ENCODE measurements at places on chromosomes 3 and 15.

GRCh38 chr3:62413687-62414086 lies 40.3 kb upstream of the FEZF2 start:
- DNase-seq: no peak

DNA sequence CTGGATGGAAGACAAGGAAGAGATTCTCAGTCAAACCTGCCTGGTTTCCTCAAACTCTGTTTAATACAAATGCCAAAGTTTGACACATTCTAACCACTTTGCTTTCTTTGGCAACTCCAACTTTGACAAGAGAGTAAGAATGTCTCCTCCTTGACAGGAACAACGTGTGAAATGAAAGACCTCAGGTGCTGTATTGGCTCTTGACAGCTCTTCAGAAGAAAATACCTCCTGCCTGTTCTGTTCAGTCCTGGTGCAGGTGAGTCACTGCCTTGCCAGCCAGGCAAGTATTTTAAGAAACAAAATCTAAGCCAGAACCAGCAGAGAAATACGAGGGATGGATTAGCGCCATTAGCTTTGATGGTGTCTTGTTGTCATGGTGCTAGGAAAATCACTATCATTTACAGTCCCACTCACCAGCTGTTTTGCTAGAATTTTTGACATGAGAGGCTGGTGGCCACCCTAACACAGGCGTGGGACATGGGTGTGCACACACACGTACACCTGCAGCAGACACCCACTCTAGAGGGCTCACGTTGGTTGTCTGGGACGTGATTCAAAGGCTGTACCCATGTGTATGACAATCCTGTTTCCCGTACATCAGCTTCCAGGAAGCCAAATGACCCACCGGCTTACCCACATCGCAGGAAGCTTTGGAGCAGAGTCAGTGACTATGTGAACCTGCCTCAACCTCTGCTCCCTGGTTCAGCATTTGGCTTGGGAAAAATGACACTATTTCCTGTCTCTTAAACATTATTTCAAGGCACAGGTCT lies 60.4 kb downstream of the CCNL1 start:
- no peak for DNase-seq

GRCh38 chr3:194274424-194275085 lies 76.6 kb downstream of the CPN2 start:
- DNase-seq: no peak

GRCh38 chr15:56963126-56963525 lies 44.7 kb downstream of the TCF12 start:
- DNase-seq: no peak

GRCh38 chr15:43127752-43128151 lies 5.6 kb upstream of the TMEM62 start:
- DNase-seq: no peak

GRCh38 chr3:49343163-49343562 lies 3.3 kb upstream of the USP4 start:
- DNase-seq: no peak

DNA sequence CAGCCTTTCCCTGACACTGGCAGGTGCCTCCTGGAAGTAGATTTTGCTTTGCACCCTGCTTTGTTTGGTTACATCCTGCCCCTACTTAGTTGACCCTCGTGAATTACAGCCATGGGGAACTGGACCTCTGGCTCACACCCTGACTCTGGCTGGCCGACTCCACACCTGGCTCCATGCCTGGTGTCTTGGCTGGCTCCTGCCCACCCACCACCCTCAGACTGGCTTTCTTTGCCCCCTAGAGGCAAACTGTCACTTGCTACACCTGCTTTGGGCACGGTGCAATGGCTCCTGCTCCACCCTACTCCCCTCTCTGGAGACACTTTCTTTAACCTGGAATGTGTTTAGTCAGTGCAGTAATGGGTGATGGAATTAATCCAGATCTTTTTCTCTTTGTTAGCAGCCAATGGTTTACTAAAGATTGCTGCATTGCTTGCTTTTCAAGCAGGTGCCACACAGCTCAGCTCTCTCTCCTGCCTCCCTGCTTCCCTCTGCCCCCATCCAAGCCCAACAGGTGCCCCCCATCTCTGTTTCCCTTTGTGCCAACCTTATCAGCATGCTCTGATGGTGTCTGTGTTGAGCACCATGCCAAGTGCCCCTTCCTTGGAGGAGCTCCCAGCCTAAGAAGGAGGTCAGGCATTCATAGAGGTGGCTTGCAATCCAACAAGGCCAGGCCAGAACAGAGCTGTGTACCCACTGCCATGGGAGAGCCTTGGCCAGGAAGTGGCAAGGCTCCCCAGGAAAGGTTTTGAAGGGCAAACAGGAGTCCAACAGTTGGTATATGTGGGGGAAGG lies 38.4 kb downstream of the RASGRF1 start:
- DNase-seq: no peak

DNA sequence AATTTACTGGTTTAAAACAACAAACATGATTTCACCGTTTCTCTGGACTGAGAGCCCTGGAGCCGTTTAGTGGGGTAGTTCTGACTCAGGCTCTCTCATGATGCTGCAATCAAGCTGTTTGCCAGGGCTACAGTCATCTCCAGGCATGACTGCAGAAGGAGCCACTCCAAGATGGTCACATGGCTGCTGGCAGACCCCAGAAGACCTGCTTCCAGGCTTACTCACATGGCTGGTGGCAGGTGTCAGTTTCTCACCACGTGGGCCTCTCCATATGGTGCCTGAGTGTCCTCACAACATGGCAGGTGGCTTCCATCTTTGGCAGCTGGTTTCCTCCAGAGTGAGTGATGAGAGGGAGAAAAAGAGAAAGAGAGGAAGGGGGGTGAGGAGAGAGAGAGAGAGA lies 378.3 kb upstream of the RGMA start:
- DNase-seq: no peak

- no peak for DNase-seq
Measured at GRCh38 chr15:99729920-99730319, 3.3 kb downstream of the LYSMD4 start.

GRCh38 chr3:72591522-72592421 lies 256.5 kb downstream of the SHQ1 start:
- no peak for DNase-seq

GRCh38 chr15:53208751-53209150 lies 418.6 kb upstream of the ONECUT1 start:
- no peak for DNase-seq

DNA sequence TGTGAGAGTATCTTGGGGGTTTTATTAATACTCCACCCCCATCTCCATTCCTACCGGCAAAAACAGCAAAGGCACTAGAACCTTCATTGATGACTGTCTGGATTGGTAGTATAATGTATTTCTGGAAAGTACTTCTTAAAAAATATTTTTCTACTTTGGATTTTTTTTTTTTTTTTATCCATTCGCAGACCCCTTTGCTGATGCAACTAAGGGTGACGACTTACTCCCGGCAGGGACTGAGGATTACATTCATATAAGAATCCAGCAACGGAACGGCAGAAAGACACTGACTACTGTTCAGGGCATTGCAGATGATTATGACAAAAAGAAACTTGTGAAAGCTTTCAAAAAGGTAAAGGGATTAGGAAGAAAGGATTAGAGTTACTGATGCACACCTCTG lies 1.2 kb downstream of the EIF1B start:
- no peak for DNase-seq

- no peak for DNase-seq
Measured at GRCh38 chr15:100650685-100651084, 48.3 kb downstream of the ASB7 start.

- no peak for DNase-seq
Measured at GRCh38 chr15:67717776-67718175, 107.5 kb upstream of the SKOR1 start.

GRCh38 chr15:75181780-75182179 lies 19.9 kb upstream of the C15orf39 start:
- DNase-seq: no peak

DNA sequence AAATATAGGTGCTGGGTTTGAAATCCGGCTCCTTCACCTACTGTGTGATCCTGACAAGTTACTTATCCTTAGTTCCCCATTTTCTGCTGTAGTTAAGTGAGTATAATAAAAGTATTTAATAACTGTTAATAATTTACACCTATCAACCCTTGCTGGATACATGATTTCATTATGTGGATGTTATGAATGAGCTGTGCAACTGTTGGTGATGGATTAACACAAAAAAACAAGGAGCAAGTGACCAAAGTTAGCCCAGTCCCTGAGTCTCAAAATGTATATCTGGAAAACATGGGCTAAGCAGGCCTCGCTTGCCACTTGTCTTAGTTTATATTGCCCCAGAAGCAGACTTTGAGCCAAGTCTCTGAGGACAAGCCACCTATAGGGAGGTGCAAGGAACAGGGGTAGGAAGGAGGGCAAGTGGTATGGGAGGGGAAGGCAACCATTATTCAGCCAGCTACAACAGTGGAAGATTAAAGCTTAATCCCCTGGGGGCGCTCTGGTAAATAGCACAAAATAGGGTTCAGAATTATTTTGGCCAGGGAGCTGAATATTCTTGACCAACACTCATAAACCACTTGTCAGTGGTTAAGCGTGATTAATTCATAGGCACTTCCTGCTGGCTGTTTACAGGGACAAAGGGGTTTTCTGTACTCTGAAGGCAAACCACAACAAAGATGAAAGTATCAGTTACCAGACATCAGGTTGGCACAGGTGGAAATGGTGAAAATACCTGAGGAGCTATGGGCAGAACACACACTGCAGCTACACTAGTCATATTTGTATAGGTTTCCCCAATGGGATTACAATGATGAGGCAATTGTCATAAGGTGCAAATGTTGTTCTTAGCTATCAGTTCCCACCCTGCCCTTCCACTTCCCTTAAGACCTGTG lies 76.2 kb downstream of the TRIM42 start:
- DNase-seq: no peak

DNA sequence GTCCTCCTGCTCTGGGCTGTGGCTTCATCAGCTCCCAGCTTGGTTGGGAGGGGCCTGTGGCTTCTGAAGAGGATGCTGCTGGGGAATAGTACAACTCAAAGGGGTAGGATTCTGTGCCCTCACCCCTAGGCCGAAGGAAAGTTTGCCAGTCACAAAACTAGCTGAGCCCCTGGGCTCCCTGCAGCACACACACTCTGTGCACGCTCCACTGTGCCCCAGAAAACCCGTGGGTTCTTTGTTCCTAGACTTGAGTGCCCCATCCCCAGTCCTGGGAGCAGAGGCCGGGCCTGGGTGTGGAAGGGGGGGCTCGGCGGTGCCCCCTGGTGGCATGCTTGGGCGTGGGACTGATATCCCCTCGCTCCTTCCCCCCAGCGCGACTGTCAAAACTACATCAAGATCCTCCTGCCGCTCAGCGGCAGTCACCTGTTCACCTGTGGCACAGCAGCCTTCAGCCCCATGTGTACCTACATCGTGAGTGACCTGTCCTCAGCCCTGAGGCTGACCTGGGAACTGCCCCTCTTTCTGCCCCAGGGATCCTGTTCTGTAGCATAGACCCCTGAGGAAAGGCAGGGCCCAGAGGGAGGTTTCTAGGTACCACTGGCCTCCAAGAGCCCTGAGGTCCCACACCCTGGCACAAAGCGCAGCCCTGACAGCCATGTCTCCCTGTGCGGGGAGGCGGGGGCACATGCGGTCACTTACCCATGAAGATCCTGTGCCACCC lies 14.2 kb downstream of the CIB1 start:
- no peak for DNase-seq

DNA sequence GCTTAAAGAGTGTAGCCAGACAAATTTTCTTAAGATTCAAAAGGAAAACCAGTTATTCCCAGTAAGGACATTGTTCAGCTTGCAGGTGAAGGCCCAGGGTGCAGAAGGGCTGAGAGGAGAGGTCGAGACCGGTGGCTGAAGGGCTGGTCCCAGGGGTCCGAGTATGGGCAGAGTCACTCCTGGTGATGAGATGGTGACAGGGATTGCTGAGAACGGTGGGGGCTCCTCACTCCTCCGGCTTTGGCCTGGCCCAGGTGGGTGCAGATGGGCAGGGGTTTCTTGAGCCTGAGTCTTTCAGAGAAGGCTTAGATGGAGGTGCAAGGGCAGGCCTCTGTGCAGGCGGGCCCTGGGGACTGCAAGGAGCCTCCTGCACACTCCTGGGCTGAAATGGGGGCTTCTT lies 56.2 kb downstream of the ZNF445 start:
- DNase-seq: no peak

DNA sequence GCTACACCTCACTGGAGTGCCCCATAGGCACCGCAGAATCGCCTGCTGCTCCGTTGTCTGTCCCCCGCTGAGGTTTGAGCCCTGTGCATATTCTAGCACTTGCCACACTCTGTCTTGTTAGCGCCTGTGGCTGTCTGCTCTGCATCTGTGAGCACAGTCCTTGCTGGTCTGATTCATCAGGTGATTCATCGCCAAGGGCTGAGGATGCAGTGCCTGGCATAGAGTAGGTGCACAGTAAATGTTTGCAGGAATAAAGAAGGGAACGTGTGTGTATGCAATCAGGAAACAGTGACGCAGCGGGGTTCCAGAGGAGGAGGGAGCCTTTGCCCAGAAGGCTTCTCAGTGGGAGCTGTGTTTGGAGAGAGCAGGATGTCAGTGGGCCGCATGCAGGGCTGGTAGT lies 124.0 kb upstream of the PLXNA1 start:
- no peak for DNase-seq

GRCh38 chr15:65896236-65896635 lies 26.9 kb downstream of the RAB11A start:
- DNase-seq: no peak

- DNase-seq: no peak
Measured at GRCh38 chr3:150036780-150037179, 66.1 kb upstream of the PFN2 start.

DNA sequence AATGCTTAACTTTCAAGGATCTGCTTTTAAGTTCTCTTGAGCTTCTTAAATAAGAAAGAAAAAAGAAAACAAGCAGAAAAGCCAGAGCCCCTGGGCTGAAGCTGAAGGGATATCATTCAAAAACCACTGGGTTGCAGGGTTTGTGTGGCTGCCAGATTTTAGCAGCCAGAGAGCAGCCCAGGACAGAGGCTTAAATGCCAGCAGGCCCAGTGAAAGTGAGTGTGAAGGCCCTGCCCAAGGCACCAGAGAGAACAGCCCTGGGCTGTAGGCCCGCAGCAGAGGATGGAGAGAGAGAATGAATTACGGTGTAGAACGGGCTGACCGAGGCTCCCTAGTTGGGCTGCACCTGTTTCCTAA lies 106.3 kb upstream of the BOC start:
- no peak for DNase-seq

DNA sequence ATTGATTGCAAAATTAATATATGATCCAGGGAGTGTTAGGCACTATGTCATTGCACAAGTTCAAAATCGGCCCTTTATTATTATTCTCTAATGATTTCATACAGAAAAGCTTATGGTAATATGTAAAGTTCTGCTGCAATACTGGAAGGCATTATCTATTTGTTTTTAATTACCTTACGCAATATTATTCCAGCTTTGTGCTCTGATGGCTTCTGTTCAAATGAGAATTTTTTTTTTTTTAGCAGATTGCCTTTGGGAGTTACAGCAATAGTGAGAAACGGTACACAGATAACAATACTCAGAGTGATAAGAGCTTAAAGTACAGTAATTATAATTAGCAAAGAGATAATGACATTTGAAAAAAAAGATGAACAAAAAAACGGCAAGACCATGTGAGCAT lies 602.2 kb upstream of the ALCAM start:
- DNase-seq: no peak

GRCh38 chr15:70259028-70259424 lies 161.3 kb upstream of the TLE3 start:
- DNase-seq: peak; percentile 21
